ENCODE measurements at places on chromosomes 3 and 15.

GRCh38 chr3:188126934-188127333 lies 27.0 kb upstream of the LPP start:
- DNase-seq, result no peak

DNA sequence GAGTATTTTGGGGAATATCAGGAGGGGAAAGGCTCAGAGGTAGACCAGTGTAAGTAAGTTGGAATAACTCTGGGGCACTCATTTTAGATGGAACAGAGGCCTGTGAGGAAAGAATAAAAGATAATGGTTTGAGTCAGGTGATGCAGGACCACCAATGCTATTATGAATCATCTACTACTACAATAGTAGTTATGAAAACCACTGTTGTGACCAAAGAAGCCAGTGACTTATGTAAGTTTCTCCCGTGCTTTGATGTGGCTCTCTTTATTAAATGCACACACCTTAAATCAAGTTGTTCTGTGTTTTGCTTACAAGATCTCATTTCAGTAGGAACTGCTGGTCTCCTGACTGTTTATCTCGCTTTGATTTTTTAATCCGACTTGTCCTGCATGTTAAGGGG lies 13.1 kb upstream of the GUCA1C start:
- no peak for DNase-seq

- DNase-seq, result no peak
Measured at GRCh38 chr15:43920815-43921214, 94.0 kb downstream of the WDR76 start.

DNA sequence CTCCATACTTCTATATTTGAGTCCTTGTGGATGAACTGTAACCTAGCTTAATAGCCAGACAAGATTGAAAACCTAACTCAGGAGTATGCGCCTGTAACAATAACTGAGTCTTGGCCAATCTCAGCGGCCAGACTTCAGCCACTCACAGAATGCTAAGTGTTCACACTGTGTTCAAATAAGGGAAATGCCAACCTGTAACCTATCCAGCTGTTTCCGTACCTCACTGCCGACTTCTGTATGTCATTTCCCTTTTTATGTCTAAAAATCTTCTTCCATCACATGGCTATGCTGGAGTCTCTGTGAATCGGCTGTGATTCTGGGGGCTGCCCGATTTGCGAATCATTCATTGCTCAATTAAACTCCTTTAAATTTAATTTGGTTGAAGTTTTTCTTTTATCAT lies 169.2 kb downstream of the NFKBIZ start:
- no peak for DNase-seq

DNA sequence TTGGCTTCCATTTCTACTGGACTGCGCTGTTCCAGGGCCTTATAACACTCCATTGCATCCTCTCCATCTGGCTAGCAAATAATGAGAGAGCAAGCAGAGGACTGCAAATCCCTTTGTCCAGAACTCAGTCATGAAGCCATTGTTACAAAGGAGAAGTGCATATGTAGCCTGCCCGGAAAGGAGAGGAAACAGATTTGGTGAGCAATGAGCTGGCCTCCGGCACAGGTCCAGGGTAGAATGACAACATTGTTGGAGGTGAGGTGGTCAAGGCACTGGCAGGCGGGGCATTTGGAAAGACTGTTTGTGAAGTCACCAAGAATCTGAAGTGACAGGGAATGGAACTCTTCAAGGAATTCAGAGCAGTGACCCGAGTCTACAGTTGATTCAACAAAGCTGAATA lies 25.0 kb upstream of the ATP1B3 start:
- no peak for DNase-seq

- no peak for DNase-seq
Measured at GRCh38 chr3:189449084-189449483, 182.1 kb upstream of the TP63 start.

GRCh38 chr15:83845230-83845629 lies 191.3 kb downstream of the ADAMTSL3 start:
- DNase-seq, result no peak

DNA sequence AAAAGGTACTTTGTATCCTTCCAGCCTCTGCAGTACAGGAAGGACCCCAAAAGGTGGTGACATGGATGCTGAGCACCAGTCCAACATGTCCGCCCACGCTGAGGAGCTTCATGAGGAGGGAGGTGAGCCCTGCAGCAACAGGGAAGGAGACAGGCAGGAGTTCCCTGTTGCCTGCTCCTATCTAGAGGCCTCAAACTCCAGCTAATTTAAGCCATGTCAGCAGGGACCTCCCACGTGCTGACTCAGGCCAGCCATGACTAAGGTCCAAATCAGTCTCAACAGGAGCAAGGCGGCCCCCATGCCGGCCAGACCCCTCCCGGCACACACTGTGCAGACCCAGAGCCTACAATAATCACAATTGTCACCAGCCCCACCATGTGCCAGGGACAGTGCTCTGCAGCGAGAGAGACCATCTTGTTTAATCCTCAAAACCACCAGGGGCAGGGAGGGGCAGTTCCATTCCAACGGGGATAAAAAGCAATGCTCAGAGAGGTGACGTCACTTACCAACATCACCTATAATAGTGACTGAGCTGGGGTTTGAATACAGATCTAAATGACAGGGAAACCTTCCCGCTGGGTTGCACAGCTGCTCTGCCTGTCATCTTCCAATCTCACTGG lies 54.5 kb upstream of the GATA2 start:
- DNase-seq, result no peak

GRCh38 chr3:118868051-118868450 lies 166.6 kb downstream of the IGSF11 start:
- DNase-seq, result no peak

GRCh38 chr15:64640146-64640871 lies 135.1 kb downstream of the RBPMS2 start:
- DNase-seq, result no peak

DNA sequence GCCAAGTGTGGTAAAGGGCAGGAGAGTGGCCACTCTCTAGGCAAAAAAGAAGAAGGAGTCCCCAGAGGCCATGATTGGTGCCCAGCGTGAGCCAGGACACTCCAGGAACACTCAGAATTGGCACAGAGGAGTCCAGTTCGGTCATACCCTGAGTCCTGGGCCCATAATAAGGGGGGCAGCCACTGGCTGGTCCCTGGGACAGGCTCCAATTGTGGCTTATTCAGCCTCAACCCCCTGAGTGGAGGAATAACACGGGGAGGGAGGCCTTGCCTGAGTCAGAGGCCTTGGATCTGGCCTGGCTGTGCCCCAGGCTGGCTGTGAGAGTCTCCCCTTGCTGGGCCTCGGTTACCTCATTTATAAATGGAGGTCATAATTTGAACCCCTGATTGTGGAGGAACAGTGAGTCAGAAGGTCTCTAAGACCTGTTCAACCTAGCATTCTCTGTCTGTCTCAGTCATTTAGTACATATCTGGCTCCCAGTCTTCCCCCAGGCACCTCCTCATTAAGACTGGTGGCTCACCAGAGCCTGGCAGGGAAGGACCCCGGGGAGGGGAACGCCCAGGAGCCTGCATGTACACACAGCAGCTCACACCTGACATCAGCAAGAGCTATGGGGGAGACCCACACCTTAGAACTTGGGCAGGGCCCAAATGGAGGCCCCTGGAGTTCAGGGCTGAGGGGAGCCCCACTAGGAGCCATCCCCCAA lies 95.9 kb upstream of the ATP2B2 start:
- DNase-seq, result no peak

DNA sequence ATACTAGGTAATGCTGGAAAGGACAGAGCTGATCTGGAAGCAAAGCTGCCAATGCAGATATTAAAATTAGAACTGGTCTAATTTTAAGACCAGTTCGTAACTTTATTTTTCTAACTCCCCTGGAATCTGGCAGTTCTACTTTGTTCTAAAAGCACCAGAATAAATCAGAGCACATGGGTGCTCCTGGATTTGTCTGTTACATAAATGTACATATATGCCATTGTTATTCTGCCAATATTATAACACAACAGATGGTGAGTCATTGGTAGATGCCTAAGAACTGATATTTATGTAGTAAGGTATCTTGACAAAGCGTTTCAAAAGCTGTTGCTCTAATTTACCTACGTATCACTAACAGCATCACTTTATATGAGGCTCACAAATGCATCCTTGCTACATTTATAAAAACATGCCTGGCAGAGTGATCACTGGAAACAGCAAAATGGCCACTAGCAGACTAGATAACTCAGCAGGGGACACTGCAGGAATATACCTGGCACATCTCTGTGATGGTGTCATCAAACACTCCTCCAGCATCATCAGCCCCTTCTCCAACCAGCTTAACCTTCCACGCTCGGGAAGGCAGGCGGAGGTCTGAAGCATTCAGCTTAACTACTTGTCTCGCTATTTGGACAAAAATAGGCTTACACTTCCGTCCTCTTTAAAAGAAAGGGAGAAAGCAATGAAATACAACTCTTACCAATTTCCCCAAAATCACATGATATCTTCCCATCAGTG lies 26.2 kb downstream of the FBXL22 start:
- no peak for DNase-seq
